ENCODE measurements at places on chromosomes 16 and 17.

DNA sequence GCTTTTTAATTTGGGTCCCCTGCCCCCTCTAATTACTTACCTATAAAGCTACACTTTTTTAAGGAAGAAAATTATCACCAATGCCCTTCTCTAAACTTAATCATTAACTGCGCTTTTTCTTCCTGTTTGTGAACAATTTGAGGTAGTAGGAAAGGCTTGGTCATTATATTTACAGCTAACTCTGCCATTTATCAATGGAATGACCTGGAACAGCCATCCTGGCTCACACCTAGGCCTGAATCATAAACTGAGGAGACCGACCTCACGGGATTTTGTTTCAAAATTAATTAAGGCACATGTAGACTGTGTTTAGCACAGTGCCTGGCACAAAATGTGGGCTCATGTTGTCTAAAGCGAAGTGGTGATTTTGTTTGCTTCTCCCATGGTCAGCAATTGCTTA lies 15.4 kb upstream of the DYNLRB2 start:
- no peak for DNase-seq

DNA sequence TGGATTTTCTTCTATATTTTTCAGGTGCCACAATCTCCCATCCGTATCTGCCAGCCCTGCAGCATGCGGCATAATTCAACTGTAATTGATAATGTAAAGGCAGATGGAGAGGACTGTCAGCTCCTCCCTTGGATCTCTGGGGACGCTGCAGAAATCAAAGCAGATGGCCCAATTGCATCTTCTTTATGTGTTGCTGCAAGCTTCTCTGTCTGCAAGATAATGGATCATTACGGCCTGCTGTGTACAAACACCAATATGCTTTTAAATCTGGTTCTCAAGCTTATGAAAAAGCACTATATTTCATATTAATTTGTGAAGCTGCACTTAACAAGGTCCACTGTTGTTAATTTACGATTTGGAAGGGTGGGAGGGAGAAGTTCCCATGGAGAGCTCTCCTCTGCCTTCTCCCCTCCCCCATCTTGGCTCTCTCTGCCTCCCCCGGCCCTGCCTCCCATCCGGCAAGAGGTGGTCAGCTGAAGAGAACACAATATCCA lies 607.5 kb downstream of the TOX3 start:
- no peak for DNase-seq

GRCh38 chr16:47687694-47688093 lies 226.6 kb downstream of the PHKB start:
- DNase-seq = no peak

DNA sequence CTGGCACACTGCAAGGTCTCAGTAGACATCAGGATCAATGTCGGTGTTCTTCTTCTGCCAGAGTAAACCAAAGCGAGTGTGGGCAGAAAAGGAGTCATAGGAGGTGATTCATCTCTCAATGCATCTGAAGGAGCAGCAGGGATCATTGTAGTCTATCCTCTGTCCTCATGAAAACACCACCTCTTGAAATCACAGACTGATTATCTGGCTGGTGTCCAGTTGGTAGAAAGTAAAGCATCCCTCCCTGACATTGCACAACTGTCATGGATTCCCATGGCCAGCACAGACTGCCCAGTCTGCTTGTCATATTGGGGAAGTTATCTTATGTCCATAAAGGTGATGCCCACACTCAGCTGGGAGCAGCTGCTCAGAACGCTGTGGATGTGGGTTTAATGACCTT lies 74.1 kb downstream of the ABCC12 start:
- DNase-seq = no peak

GRCh38 chr16:54303613-54304012 lies 17.0 kb upstream of the IRX3 start:
- DNase-seq = no peak

DNA sequence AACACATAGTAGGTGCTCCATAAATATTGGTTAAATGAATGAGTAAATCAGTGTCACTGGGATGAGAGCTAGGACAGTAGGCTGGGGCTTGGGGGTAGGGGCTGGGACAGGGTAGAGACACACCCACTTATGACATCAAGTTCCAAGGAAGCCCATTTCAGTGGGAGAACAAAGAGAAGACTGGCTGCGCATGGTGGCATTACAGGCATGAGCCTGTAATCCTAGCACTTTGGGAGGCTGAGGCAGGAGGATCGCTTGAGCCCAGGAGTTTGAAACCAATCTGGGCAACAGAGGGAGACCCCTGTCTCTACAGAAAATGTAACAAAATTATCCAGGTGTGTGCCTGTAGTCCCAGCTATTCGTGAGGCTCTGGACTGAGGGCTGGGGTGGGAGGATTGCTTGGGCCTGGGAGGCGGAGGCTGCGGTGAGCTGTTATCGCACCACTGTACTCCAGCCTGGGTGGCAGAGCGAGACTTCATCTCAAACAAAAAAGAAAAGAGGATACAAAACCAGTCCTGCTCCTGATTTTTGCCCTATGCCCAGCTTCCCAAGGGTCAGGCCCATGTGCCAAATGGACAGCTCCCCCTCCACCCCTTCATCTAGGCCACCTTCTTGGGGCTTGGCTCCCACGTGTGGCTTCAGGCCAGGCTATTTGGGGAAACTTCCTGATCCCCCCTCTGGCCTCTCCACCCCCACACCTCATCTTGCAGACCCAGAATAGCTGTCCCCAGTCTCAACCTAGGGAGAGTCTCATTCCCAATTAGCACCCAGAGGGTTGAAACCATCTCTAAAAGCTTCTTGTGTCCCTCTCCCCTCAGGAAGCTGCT lies 7.1 kb downstream of the ZNF385C start:
- no peak for DNase-seq

GRCh38 chr17:56936697-56937322 lies 23.0 kb upstream of the TRIM25 start:
- DNase-seq = no peak

DNA sequence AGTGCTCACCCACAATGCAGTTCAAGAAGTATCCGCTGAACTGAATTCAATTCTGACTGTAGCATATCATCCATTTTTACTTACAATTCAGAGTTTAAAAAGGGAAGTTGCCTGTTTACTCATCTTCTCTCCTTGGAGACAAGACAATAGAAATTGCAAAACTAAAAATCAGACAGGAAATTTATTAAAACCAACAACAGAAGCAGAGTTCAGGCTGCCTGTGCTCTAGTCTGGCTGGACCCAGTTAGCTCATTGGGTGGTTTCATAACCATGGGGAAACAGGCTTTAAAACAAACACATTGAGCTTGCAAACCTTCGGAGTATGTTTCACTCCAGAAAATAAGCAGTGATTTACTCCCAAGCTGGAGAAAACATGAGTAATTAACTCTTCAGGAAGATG lies 321.4 kb downstream of the GRIN2A start:
- no peak for DNase-seq

DNA sequence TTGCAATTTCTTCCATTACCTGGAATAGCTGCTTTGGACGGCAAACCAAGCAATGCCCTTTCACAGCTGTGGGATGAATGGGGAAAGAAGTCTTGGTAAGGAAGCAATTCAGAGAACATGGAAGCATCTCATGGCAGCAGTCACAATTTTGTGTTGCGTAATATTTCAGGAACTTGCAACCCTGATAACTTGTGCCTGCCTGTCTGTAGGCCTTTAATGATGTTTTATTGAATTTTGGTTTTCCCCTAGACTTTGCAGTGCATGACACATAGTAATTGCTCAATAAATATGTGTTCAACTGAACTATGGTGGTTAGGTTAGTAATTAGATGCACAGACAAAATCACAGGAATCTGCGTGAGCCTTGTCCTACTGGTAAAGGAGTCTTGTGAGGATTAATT lies 439.5 kb downstream of the WWOX start:
- DNase-seq = no peak

- DNase-seq = no peak
Observed at GRCh38 chr17:82072827-82073226, 7.2 kb upstream of the DUS1L start.

- no peak for DNase-seq
Observed at GRCh38 chr16:86923656-86924055, 345.3 kb downstream of the FOXL1 start.

DNA sequence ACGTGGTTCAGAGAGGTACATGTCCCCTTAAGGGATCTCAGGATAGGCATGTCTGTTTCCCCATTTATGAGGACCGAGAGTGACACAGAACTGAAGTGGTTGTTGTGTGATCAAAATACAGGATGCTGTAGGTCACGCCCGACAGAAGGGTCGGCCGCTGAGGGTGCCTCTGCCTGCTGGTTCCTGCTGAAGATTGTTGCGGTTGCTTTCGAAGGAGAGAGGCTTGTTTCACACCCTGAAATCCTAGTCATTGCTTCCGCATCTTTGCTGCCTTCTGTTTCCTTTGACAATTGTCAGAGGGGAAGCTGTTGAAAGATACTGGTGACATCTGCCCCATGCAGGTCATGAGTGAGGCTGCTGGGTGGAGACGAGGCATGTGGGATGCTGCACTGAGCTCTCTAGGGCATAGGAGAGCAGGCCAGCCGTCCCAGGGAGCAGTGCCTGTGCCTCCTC lies 3.8 kb upstream of the NAT9 start:
- DNase-seq = peak; percentile 11

- no peak for DNase-seq
Observed at GRCh38 chr16:49782405-49782804, 73.5 kb downstream of the ZNF423 start.

DNA sequence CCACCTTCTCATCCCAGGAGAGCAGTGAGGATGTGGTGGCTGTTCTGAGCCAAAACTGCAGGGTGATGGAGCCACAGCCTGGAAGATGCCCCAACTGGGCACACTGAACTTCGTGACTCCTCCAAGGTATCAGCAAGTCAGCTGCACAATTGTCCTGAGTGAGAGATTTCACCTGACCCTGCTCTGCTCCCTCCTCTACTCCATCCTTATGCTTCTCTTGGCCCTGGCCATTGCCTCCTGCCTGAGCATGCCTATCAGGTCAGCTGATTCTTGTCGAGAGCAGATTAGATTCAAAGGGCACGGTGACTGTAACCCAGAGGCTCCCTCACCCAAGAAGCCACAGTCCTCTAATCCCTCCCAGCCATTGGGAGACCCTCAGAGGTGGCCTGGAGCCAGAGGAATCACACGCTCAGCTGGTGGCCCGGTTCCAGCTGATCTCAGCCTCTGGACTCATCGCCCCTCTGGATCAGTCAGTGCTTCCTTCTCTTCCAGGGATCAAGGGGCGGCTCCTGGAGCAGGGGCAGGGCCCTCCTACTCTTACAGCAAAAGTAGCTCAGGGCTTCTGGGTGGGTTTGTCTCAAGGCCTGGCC lies 7.0 kb upstream of the CYB561 start:
- DNase-seq = no peak

- no peak for DNase-seq
Observed at GRCh38 chr16:63613701-63614100, 1508.2 kb downstream of the CDH11 start.

- DNase-seq = no peak
Observed at GRCh38 chr17:81520021-81520901, 7.7 kb upstream of the ACTG1 start.

DNA sequence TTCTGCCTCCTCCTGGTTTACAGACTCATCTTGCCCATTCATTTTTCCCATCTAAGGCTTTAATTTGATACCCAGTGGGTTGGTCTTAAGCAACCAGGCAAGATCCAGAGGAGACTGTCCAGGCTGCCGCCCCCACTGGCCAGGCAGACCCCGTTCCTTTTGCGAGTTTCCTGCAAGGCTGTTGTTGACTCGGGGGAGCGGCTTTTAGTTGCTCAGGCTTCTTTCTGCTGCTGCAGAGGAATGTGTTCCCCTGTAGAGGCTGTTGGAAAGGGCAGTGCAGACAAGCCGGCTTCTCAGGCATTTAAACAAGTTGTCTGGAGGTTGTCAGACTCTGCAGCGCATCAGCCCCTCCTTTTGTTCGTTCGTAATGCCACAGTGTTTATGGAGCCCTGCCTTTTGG lies 231.2 kb downstream of the PRKCA start:
- no peak for DNase-seq

DNA sequence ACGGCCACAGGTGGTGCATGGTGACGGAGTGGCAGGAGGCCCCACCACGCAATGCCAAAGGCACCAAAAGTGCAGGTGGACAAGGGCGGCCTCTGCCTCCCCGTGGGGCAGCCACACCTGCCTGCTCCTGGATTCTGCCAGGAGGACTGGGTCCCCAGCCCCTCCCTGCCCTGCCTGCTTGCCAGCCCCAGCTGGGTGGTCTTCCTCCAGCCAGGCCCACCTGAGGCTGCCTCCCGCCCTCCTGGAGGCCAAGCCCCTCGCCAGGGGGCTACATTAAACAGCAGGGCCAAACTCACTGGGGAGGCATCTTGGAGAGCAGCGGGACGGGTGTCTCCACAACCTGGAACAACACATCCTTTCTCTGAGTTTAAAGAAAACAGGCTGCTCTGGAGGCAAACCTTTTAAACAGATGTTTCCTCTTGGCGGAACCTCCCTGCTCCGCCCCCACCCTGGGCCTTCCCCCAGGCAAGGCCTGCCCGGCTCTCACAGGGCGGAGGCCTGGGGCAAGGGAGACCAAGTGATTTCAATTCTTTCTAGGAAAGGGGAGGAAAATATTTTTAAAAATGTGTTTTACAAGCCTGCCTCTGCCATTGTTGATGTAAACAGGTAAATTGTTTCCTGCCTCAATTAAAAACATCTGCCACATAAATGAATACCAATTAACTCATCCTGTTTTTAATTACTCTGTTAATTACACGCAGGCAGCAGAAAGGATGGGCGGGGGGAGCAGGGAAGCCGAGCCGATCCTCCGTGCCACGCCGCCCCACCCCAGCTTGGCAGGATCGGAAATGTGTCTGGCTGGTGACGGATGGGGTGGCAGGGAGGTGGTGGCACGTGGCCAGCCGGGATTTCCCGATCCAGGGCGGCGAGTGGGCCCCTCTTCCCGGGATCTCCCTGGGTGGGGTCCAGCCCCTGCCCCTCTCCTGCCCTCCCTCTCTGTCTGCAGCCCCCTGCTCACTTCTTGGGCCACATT lies 54.4 kb upstream of the PABPN1L start:
- DNase-seq = no peak

DNA sequence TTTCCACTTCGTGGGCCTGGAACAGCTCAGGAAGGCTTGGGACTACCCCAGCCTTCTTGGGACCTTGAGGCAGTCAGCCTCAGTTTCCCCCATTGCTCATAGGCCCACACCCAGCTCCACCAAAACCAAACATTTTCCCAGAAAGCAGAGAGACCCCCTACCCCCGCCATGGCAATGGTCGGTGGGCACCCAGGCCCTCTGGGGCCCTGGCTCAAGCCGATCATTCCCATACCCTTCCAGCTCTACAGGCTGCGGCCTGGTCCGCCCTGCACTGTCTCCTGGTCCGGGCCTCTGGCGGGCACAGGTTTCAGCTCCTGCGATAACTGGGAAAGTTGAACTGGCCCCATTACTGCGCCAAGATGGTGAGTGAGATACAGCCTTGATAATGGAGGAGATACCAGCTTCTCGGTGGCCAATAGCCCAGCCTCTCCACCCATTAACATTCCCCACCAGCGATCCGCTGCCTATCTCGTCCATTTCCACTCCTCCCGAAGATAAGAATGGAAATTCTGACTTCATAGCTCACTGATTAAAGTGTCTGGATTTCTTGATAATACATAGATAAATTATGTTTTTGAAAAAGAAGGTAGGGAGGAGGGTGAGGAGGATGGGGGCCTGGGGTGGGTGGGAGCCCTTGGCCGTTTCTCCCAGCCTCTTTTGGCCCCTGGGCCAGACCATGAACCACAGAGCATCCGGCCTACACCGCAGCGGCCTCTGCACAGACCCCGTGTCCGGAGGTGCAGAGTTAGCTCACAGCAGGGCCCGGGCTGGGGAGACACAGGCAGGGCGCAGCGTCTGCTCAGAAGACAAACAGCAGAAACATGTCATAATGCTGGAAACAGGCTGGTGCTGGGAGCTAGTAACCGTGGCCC lies 11.6 kb downstream of the ZFPM1 start:
- DNase-seq = no peak

GRCh38 chr17:44448412-44448811 lies 54.8 kb downstream of the GPATCH8 start:
- DNase-seq = no peak

Data from activated CD4-positive, CD25-positive, alpha-beta regulatory T cell (primary cell).